ENCODE measurements at places on chromosomes 5 and 9. TPM values are rescaled to one million over a fixed set of nuclear protein-coding genes. Genes with fewer than 3 reads are reported as not detected.

DNA sequence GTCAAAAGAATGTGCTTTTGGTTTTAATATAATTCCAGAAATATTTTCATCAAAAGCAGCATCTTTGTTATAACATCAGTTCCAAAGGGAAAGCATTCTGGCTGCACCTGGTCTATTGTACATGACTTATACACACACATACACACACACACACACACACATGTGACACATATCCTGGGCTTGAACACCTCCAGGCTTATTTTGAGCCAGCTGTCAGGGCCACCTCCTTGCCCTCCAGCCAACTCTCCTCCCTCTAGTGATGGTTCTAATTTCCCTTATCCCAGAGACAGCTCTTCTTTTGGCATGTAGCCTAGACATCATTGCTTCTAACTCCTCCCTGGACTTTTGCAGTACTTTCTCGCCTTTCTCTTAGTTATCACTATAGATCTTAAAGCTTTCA, 115.0 kb downstream of the PIK3R1 start:
- H3K27me3 ChIP-seq: no peaks in the 10 kb centered on the region
- no peak overlapping the region for H3K27ac ChIP-seq
- H3K4me1 ChIP-seq: peaks cover 2% of the 10 kb centered on the region
- no peak overlapping the region for H3K4me3 ChIP-seq

DNA sequence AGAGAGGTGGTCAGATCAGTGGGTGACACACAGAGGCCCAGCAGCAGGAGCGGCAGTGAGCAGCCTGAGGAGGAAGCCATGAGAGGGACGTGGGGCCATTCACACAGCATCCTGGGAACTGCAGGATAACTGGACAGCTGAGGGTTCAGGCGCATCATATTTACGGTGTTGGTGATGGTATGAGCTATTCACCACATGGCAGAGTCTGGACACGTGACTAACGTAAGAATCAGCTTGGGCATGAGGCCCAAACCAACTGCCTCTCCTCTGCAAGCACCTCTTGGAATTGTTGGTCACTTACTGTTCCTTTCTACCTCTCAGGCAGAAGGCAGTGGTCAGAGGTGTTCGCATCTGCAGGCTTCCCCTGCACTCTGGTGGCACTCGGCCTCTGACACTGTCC, 141.1 kb downstream of the ENTREP1 start:
- no peaks in the 10 kb centered on the region for H3K36me3 ChIP-seq
- H3K27ac ChIP-seq: no peak overlapping the region
- H3K4me3 ChIP-seq: no peak overlapping the region
- no peaks in the 10 kb centered on the region for H3K27me3 ChIP-seq

GRCh38 chr9:120507936-120508510, 71.9 kb downstream of the CDK5RAP2 start:
- H3K4me3 ChIP-seq: no peak overlapping the region
- no peaks in the 10 kb centered on the region for H3K27me3 ChIP-seq
- no peaks in the 10 kb centered on the region for H3K4me1 ChIP-seq
- DNase-seq: no peak
- H3K27ac ChIP-seq: no peak overlapping the region

DNA sequence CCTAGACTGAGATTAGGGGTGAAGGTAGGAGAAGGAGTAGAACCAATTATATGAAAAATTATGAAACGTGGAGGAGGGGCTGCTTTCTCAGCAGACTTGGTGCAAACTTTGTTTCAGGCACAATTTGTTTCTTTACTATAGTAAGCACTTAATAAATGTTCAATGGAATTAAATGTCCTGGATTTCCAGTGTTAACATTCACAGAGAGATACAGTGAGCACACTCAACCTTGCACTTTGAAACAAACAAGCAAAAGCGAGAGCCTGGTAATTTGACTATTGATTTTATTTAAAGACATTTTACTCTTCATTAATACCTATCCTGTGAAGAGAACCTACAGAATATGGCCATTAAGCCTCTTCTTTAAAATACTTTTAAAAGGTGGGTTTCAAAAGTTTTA, 933 bp downstream of the LECT2 start:
- H3K4me3 ChIP-seq: no peak overlapping the region
- H3K4me1 ChIP-seq: no peaks in the 10 kb centered on the region
- no peaks in the 10 kb centered on the region for H3K36me3 ChIP-seq

GRCh38 chr5:91484662-91485061, 101.5 kb upstream of the ARRDC3 start:
- H3K27ac ChIP-seq: no peak overlapping the region
- H3K27me3 ChIP-seq: peaks cover 3% of the 10 kb centered on the region
- no peak for DNase-seq
- H3K4me1 ChIP-seq: no peaks in the 10 kb centered on the region
- H3K4me3 ChIP-seq: no peak overlapping the region
- no peaks in the 10 kb centered on the region for H3K36me3 ChIP-seq

The ADAMTS6 gene
- 1.5 TPM for polyA plus RNA-seq

The ELP1 gene
- polyA plus RNA-seq: 4.3 TPM

All from aorta (tissue), 5 donors.